Lung (tissue), 17 donors: ENCODE measurements at places on chromosomes 4 and X.

GRCh38 chrX:120775959-120776358 lies 99.7 kb downstream of the CT47B1 start:
- DNase-seq = no peak

DNA sequence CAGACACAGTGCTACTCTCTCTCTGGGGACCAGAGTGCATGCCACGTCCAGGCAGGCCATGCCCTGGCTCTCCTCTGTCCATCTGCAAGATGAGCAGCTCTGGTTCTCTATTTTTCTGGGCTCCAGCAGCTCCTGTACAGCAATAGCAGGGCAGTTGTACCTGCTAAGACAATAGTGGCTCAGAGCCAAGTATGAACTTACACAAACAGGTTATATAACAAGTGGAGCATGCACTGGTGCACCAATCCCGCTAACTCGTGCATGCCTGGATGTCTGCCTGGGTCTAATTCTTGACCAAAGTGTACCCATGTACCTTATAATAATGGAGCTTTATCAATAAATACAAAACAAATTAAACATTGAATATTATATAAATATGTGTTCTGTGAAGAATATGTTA lies 392.3 kb downstream of the CENPC start:
- DNase-seq = no peak

GRCh38 chrX:40772290-40772689 lies 36.9 kb upstream of the MED14 start:
- DNase-seq = no peak

GRCh38 chr4:31573554-31573953 lies 853.4 kb downstream of the PCDH7 start:
- DNase-seq = no peak

DNA sequence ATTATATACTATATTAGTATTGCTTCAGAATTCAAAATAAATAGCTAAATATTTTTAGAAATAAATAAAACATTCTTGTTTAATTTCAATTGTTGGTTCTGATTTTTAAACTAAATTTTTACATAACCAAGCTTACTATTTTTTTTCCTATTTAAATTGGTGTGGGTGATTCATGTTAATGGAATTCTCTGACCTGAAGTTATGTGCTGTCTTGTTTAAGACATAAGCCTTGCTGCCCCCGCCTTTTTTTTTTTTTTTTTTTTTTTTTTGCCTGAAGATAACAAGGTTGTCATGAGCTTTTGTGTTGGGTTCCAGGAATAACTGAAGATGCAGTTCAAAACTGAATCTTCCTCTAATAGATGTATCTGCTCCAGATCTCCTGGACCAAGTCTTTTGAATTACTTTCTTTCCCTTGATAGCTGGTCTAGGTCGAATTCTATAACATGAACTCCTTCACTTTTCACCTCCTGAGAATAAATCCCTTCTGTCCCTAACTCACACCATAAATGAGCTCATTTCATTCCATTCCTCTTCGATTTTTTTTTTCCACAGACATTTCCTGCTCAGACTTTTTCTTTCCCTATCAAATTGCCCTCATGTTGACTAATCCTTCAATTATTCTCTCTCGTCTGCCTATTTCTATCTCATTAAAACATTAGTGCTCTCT lies 261.5 kb upstream of the FTHL17 start:
- DNase-seq = no peak

- DNase-seq = no peak
Measured at GRCh38 chr4:140523370-140523856, 555 bp upstream of the ELMOD2 start.

DNA sequence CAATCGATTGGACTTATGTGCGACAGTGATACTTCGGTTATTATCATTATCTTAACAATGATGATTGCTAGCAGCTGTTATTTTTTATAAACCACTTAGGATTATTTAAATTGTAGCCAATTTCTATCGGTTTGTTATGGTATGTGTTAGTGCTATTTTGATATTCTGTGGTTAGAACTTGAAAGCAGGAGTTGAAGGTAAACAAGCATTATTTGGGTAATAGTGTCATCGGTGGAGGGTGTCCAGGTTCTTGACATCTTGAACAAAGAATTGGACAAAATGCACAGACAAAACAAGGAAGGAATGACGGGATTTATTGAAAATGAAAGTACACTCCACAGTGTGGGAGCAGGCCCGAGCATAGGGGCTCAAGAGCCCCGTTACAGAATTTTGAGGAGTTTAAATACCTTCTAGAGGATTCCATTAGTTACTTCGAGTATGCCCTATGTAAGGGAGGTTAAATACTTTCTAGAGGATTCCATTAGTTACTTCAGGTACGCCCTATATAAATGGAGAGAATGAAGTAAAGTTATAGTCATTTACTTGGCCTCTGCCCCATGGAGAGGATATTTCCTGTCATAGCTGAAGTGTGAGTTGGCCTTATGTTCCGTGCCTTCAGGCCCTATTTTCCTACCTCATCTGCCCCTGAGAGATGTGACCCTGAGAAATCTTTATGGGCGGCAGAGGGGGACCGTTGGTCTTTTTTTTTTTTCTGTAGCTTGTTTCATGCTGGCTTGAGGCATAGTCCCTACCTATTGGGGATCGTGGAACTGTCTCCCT lies 13.1 kb downstream of the MOB1B start:
- DNase-seq = peak; percentile 72

GRCh38 chr4:134024251-134024650 lies 177.3 kb downstream of the PABPC4L start:
- peak; percentile 4 for DNase-seq

DNA sequence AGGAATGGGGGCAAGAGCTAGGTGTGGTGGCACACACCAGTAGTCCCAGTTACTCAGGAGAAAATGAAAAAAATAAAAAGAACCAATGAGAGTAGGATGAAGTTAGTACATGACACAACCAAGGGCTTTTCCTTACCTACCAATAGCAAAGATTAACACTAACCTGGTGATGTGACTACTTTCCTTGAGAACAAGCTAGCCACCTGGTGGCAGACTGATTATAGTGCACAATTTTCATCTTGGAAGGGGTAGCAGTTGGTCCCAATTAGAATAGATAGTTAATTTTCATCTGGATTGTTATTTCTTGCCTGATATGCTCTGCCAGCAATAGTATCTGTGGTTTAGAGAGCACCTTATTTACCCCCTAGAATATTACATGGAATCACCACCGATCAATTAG lies 1216.8 kb upstream of the PABPC4L start:
- no peak for DNase-seq

DNA sequence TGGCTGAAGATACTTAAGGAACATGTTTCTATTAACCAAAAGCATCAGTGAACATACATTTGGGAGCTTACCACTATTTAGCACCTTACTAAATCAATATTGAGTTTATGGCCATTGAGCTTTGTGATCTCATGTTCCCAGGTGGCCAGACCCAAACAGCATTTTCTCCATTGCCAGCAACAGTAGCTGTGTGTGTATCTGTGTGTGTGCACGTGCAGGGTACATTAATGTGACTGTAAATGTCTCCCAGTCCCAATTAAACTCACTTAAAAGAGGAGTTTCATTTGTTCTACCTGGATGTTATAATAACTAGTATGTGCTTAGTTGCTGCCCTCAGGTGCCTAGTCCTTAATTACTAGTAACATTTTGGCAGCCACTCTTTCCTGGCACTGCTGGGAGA lies 282.4 kb downstream of the NR3C2 start:
- DNase-seq = no peak

DNA sequence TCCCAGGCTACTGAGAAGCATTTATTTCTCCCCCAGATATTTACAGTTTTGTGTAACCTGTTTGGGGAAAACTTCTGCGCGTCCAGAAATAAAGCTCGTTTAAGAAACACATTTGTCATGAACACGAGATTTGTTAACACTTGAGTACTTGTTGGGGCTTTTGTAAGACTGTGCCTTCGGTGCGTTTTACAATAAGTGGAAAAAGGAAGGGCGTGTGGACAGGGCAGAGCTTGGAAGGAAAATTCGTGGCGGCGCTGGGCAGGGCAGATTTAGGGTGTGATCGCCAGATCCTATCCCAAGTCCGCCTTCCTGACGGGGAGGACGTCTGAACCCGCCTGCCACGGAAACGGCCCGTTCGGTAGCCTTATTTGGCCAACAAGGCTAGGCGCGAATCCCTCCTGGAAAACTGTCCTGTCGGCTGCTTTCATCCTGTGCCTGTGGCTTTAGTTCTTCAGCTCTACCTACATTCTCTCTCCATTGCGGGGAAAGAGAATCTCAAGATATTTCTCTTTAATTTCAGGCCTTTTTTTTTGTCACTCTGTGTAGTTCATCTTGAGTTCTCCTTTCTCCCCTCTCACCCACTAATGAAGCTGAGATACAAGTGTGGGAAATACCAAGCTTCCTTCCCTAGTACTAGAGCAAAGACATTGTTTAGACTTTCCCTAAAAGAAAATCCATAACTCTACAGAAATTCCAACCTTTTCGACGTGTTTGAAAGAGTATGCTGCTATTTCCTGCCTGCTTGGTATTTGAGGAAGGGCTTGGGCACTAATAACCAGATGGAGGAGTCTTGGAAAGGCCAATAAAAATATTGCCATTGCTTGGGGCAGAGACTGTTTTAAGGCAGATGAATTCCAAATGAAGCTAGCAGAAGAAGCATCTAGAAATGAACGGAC lies 982 bp downstream of the PDLIM5 start:
- peak; percentile 53 for DNase-seq

DNA sequence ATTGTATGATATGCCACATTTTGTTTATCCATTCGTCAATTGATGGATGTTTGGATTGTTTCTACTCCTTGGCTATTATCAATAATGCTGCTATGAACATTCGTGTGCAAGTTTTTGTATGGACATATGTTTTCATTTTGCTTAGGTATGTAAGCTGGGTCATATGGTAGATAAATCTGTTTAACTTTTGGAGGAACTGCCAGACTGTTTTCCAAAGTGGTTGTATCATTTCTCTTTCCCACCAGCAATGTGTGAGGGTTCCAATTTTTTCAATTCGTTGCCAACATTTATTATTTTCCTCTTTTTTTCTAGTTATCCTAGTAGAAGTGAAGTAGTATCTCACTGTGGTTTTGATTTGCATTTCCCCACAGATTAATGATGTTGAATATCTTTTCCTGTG lies 71.8 kb downstream of the DIAPH2 start:
- no peak for DNase-seq

- DNase-seq = peak; percentile 84
Measured at GRCh38 chr4:152572417-152573086, 36.7 kb upstream of the FBXW7 start.

DNA sequence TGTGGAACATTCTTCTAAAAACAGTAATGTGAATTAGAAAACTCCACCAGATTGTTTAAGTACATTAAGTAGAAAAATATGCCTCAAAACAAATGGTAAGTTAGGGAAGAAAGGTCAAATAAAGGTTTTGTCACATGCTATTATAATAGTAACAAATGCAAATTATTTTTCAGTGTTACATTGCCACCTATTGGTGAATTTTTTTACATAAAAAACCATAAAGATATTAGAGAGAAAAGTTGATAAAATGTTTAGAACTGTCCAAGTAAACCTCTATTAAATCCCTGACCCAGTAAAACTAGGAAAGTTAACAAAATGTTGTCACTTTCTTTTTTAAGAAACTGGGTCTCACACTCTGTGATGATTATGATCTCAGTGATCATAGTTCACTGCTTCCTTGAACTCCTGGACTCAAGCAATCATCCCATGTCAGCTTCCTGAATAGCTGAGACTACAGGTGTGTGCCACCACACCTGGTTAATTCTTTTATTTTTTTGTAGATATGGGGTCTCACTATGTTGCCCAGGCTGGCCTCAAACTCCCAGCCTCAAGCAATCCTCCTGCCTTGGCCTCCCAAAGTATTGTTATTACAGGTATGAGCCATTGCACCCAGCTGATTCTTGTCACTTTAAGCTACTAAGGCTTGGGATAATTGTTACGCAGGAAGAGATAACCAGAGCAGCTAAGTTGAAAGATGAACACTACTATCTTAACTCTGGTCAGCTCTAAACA lies 157.6 kb downstream of the ATRX start:
- DNase-seq = no peak

DNA sequence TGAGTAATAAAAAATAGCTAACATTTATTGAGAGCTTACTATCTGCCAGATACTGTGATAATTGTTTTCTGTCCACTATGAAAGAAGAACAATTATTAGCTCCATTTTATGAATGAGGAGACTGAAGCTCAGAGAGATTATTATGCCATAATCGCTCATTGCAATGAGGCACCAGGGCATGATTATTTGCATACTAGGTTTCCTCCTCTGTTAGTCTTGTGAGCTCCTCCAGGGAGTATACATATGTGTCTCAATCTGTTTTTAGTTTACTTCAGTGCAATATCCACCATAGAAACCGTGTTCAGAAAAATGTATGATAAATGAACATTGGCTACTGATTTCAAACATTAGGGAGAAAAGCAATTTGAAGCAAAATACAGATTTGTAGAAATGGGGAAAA lies 139.4 kb upstream of the OTUD4 start:
- no peak for DNase-seq

GRCh38 chr4:159487284-159487747 lies 384.4 kb downstream of the RAPGEF2 start:
- DNase-seq = peak; percentile 70

DNA sequence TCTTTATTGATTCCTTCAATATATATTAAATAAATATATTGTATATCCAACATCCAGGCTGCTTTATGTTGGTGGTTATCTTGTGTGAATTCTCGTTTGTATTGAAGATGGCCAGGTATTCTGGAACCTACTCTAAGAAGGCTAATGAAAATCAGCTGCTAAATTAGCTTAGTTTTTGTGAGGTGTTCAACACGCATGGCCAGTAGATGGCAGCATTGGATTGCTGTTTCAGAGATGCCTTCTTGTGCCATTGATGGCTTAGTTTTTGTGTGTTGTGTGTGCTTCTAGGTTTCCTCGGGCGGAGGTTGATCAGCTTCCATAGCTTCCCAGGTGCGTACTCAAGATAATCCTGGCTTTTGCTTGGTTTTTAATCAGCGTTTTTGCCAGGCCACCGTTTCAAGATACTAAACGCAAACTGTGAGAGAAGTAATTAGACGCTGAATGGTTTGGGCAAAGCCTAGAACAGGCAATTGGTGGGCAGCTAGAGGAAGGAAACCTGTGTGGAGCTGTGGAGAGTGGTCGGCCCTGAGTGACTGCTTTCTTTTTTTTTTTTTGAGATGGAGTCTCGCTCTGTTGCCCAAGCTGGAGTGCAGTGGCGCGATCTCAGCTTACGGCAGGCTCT lies 15.1 kb downstream of the NOCT start:
- peak; percentile 93 for DNase-seq

DNA sequence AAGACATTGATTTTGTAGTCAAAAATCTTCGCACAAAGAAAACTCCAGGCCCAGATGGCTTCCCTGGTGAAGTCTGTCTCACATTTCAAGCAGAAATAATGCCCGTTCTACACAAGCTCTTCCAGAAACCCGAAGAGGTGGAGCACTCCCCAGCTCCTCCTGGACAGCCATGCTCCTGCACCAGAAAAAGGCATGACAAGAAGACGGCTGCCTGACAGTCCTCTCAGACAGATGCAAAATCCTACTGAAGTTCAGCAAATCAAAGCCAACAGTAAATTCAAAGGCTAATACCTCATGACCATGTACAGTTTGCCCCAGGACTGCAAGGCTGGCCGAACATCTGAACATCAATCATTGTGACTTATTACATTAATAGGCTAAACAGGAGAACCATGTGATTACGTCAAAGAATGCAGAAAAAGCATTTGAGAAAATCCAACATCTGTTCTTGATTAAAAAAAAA lies 30.8 kb upstream of the MXD4 start:
- no peak for DNase-seq

- DNase-seq = peak; percentile 18
Measured at GRCh38 chr4:2963966-2964471, 648 bp downstream of the GRK4 start.
